Uterus (tissue), 4 donors: ENCODE measurements at places on chromosomes 5 and 9.
A peak's percentile ranks its signal among the peaks of the same experiment; 100 is the strongest.

- no peak for DNase-seq
These were observed 92.1 kb upstream of the FSD1L start for GRCh38 chr9:105355781-105356180.

DNA sequence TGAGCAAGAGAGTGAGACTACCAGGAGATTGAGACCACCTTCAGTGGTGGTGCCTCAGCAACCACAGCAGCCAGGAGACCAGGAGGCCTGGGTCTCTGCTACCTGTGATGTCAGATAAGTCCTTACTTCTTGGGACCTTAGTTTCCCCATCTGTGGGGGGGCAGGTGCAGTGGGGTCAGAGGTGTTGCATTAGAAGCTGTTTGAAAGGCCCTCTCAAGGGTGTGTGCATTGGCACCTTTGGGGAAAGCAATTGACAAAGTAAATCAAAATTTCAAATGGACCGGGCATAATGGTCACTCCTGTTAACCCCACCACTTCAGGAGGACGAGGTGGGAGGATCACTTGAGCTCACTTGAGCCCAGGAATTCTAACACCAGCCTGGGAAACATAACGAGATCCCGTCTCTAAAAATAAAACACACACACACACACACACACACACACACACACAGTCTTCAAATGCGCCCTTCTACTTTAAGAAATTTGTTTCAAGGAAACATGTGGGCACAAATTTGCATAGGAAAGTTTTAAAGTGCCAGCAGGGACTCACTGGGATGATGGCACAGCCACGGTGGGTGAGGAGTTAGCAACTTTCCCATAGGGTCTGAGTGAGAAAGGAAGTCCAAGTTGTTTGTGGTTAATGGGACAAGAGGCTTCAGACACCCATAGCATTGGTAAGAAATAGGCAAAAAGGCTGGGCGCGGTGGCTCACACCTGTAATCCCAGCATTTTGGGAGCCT lies 1.3 kb upstream of the AK1 start:
- DNase-seq, result no peak

DNA sequence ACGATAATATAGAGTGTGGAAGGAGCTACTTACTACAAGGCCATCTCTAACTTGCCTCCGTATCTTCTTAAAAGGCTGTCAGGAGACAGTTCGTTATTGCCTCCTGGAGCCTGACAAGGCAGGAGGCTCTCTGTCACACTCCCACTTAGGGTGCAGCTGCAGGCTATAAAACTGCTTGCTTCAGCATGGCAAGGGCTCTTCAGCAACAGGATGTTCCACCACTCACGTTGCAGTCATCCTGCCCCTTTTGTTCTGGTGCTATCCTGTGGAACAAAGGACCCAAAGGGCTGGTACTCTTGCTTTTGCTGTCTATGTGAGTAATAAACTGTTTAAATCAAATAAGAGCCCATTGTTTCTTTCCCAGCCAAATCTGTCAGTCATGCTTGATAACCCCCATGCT lies 508.9 kb downstream of the NTRK2 start:
- DNase-seq, result no peak

- DNase-seq, result peak; percentile 95
These were observed 78.9 kb upstream of the RPS23 start for GRCh38 chr5:82356808-82357671.

DNA sequence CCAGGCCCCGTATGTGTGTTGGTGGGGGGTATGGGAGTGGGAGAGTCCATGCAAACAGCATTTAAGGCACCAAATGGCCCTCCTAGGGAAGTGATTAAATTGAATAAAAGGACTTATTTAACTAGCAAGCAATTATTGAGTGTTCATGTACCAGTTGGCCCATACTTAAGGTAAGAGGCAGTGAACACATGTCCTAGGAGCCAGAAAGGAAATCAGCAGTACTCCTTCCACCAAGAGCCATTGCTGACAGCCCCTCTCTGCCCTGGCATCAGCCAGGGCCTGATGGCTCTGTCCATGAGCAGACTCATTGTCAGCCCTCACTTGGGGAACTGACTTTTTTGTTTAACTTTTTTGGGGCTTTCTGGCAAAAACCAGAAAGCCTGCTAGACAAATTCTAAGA lies 10.4 kb upstream of the SHROOM1 start:
- DNase-seq, result no peak

DNA sequence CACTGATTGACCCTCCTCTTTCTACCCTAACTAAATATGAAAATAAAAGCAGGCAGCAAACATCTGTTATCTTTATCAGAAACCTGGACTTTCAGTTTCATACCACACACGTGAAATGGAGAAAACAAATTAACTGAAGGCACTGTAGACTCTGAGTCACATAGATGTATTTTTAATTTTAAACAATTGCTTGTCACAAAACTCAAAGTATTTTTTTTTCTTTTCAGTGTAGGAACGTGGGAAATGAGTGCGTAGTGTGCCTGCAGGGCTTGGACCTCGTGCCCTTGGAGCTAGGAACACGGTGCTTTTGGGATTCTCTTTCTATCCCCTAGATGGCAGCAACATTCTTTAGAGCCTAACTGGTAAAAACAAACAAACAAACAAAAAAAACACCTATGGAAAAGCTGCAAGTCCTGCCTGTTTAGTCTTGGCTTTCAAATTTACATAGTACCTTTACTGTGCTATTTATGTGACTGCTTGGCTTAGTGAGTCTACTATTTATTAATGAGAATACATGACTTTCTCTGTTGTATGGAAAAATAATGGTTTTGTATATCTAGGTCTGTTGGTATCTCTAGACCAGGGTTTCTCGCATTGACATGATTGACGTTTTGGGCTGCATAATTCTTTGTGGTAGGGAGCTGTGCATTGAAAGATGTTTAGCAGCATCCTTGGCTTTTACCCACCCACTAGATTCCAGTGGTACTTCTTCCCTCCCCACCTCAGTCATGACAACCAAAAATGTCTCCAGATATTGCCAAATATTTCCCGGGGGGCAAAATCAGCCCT lies 16.8 kb upstream of the ACTBL2 start:
- DNase-seq, result no peak

- DNase-seq, result no peak
These were observed 3.0 kb upstream of the ERBIN start for GRCh38 chr5:65923339-65923738.

DNA sequence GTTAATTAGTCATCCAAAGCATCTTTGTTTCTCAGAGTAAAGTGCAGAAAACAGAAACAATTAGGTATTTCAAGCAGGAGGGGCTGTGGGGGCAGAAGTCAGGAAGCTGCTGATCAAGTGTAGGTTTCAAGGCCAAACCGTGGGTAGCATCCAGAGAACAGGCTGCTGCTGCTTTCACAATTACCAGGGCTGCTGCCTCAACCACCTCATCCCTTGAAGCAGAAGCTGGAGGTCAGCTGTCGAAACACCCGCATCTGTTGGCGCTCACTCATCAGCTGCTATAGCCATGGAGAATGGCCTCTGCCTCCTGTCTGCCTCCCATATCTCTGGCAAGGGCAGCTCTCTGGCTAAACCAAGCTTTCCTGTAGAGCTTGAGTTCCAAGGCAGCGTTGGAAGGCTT lies 122.9 kb upstream of the OSMR start:
- DNase-seq, result no peak

GRCh38 chr9:75231167-75231566 lies 142.9 kb downstream of the OSTF1 start:
- no peak for DNase-seq

- no peak for DNase-seq
These were observed 108.4 kb downstream of the MSX2 start for GRCh38 chr5:174832811-174833210.

DNA sequence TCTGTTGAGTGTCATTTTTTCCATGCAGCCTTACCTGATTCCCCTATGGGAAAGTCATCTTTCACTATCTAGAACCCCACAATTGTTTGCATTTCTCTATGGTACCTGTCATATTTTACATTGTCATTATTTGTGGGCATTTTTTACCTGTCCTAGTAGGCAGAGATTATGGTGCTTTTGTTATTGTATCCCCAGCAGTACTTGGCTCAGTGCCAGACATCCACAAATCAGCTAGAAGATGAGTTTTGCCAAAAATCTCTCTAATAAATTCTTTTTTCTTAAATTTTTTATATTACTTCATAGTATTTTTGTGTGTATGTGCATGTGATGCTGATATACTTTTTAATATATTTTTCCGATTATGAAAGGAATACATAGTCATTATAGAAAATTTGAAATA lies 13.2 kb downstream of the GARNL3 start:
- no peak for DNase-seq
